Fibroblast of villous mesenchyme (primary cell): ENCODE measurements at places on chromosomes 6 and 20.

GRCh38 chr6:43886067-43886461, 116.1 kb downstream of the VEGFA start:
- no peak for DNase-seq

DNA sequence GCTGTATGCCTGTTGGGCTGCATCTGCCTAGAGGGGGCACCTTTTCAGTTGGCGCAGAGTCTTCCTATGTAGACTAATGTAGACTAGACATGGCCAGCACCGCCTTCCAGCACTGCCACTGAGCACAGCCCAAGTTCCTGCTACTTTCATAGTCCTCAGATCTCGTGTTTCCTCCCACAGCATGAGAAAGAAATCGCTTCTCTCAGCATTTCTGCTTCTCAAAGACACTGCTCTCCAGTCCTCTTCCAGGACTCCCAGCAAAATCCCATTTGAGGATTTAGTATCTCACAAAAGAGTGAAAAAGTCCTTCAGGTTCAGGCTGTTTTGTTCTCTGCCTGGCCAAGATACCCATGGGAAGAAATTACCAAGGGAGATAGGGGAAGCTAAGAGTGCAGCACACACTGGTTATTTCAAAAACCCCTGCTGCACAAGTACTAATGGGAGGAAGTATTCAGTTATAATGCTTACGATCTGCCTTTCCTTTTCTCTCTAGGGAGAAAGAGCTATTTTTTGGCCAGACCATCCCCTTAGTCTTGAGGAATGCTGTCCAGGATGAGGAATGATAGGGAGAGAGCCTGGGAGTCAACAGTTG, 35.7 kb downstream of the OGFRL1 start:
- no peak for DNase-seq

DNA sequence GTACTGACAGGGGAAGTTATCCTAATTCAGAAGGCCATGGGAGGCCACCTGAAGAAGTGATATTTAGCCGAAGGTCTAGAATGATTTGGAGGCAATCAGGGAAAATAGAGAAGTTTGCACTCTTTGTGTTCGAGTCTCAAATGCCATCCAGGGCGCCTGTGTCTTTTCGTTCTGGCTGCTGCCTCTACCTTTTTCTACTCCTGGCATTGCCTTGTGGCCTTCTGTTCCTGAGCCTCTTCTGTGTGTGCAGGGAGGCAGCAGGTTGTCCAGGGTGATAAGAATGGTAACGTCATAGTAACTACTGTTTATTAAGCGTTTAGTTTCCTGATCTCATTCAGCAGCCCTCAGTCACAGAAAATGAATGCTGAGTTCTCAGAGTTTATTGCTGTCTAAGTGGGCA, 252.1 kb downstream of the FARS2 start:
- no peak for DNase-seq

GRCh38 chr6:124927806-124928205, 34.4 kb upstream of the RNF217 start:
- DNase-seq: no peak

DNA sequence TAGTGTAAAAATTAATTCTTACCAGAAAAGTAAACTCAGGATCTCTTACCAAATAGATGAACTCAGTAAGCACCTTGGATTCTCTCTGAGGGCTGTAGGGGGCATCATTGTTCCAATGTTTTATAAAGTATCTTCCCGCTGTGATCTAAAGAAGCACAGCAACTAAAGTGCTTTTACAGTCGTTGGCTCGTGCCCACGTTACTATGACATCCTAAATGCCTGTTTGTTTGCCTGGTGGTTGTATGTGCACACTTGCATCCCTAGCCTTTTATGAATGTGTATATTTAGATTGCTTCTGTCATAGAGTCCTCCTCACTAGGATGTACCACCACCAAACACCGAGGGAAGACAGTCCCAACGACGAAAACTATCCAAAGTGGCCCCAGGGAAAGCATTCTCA, 34.5 kb downstream of the SLX4IP start:
- peak; percentile 91 for DNase-seq

DNA sequence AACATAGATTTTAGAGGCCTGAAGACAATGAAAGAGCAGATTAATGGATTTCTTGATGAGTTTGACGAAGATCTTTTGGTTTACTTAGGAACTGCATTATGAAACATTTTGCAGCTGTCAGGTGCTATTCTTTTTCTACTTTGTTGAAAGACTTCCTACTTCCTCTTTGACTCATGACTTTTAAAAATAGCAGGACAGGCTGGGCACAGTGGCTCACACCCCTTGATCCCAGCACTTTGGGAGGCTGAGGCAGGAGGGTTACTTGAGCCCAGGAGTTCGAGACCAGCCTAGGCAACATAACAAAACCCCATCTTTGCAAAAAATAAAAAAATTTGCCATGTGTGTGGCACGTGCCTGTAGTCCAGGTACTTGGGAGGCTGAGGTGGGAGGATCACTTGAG, 52.0 kb downstream of the ITCH start:
- DNase-seq: no peak

DNA sequence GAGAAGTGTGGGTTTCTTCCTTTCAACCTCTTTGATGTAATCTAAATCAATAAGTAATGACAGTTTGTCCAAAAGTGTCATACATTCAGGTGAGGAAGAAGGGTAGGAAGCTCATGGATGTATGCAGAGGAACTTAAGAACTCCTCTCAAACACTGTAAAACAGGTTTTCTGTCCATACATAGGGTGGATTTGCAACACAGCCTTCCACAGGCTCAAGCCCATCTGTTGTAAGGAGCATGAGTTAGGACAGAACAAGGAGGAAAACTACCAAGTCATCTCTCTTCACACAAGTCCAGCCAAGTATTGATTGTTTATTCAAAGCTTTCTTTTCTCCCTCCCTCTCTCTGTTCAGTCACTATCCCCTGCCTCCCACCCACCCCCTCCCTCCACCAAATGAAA, 49.0 kb upstream of the CDYL start:
- no peak for DNase-seq

GRCh38 chr6:53497905-53498304, 47.0 kb downstream of the GCLC start:
- no peak for DNase-seq

GRCh38 chr20:21270806-21271205, 32.3 kb upstream of the XRN2 start:
- no peak for DNase-seq

DNA sequence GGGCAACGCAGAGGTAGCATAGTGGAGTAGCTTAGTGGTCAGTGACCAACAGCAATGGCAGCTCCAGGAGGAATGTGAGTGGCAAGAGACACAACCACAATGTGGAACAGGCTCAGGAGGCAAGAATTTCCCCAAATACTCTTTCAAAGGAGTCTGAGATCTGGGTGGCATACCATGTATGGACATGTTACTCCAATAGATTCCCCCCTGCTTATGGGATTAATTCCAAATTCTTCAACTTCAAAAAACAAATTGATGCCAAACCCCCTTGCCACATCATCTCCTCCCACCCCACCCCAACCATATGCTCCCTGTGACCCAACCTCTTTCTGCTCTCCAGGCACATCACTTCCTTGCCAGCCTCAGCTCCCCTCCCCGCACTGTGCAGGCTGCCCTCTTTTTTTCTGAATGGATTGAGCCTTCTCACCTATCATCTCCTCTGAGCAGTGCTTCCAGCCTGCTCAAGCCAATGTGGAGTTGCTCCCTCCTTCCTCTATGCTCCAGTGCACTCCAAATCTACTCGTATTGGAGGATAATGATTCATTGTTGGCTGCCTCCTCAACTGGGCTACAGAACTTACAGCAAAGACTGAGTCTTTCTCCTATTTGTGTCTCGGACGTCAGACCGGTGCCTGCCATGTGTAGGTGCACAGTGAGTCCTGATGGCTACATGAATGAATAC, 93.0 kb upstream of the CEP85L start:
- DNase-seq: no peak

DNA sequence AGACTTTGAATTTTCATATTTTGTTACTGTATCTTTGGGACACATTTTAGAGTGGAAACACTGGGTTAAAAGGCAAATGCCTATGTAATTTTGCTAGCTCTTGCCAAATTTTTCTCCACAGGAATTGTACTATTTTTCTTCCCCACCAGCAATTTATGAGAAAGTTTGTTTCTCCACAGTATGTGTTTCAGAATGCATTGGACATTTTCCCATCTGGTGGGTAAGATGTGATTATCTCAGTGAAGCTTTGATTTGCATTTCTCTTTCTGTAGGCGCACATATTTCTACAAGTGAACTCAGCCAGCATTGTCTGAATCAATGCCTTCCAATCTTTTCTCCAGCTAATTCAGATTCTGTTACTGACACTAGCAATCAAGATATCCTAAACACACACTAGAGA, 157.8 kb downstream of the RCAN2 start:
- no peak for DNase-seq

DNA sequence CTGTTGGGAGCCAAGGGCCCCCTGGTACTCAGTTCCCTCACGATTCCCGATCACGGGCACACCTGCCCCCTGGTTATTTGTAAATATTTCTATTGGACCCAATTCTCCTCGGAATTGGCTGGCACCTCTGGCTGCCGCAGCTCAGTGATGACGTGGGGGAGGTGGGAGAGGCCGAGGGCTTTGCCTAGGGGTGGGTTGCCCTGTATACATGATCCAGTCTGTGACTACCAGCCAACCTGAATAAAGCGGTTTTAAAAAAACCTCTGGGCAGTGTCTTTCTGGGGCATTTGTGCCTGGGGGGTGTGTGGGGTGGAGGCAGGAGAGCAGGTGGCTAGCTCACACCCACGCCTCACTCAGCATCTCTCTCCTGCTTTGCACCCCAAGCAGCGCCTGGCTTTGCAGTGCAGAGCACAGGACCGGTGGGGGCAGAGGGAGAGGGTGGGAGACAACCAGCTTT, 42.2 kb downstream of the VSTM2L start:
- DNase-seq: no peak

DNA sequence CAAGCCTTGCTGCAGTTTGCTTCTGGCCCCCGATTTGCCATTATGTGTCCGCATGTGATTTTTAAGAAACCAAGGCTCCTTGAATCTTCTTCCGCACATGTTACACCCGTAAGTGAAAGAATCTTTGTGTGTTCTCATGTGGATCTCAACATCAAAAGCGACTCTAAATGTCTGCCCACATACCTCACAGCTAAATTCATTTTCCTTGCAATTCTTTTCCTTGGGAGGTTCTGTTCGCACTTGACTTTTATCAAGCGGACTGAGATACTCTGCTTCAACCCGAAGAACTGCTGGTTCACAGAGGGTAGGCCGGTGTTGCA, 11.4 kb downstream of the ZNF217 start:
- no peak for DNase-seq

GRCh38 chr20:15886250-15886649, 687.0 kb downstream of the KIF16B start:
- DNase-seq: no peak

GRCh38 chr6:39918831-39919230, 15.4 kb downstream of the MOCS1 start:
- DNase-seq: no peak

GRCh38 chr20:54116550-54117235, 46.3 kb upstream of the BCAS1 start:
- no peak for DNase-seq

DNA sequence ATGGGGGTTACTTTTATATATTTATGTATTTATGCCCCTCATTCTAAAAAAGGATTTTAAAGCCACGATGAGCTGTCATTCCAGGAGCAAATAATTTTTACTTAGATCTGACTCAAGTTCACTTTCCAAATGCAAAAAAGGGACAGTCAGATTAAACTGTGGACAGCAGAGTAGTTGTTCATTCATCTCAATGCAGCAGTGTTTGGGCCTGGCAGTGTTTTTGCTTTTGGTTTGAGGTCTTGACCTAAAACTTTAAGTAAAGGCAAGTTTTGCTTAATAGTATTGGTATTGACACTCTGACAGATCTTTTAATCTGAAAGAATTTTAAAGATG, 13.9 kb downstream of the JARID2 start:
- no peak for DNase-seq

DNA sequence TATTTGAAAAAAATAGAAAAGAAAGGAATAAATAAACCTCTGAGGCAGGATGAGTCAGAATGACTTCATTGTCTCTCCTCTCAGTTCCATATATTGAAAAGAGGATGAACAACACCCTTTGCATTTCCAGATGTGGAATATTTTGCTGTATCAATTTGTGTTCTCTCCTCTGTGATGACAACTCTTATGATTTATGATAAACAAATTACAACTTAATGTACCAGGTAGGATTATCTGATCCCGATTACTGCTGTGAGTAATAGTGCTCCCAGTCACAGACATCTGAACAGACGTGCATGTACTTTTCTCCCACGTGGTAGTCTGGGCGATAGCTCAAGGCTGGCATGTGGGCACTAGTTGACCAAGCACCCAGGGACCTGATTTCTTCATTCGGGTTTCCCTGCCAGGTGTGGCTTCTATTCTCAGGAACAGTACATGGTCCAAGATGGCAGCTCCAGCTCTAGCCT, 142.1 kb upstream of the SULF2 start:
- DNase-seq: peak; percentile 36

GRCh38 chr6:106688177-106688951, 59.0 kb downstream of the QRSL1 start:
- peak; percentile 2 for DNase-seq

DNA sequence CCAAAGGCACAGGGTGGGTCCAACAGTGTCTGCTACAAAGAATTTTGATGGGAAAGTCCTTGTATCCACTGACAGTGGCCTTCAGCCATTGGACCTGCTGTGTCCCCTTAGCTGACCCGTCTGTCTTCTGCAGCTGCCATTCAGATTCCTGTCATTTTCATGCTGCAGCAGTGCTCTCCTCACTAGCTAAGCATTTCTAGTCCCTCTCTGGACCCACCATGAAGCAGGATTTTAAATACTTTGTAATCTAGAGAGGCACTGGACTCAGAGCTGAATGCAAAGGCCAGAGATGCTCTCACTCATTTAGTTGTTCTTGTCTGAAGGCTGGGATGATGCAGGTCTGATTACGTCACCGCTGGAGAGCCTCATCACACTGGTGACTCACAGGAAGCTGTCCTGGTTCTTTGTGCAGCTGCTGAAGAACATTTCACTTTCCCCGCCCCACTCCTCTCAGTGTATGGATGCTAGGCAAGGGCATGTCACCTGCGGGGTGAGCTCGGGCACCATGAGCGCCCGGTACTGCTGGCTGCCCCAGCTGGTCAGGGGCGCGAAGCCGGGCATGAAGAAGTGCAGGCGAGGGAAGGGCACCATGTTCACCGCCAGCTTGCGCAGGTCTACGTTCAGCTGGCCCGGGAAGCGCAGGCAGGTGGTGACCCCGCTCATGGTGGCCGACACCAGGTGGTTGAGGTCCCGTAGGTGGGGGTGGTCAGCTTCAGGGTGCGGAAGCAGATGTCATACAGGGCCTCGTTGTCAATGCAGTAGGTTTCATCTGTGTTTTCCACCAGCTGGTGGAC, 19.4 kb upstream of the TUBB2A start:
- DNase-seq: peak; percentile 90

GRCh38 chr6:148545901-148546300, 200.9 kb upstream of the UST start:
- DNase-seq: no peak

- DNase-seq: no peak
Observed at GRCh38 chr20:61057443-61058121, 194.5 kb upstream of the CDH4 start.

- no peak for DNase-seq
Observed at GRCh38 chr6:35358086-35358485, 15.7 kb downstream of the PPARD start.
